ENCODE measurements at places on chromosomes 5 and 9. TPM values are rescaled to one million over a fixed set of nuclear protein-coding genes. Genes with fewer than 3 reads are reported as not detected.

Gene AQP7
- total RNA-seq: 0.45 TPM

GRCh38 chr5:179307931-179308471 lies 37.3 kb downstream of the ADAMTS2 start:
- ATAC-seq: no peak

DNA sequence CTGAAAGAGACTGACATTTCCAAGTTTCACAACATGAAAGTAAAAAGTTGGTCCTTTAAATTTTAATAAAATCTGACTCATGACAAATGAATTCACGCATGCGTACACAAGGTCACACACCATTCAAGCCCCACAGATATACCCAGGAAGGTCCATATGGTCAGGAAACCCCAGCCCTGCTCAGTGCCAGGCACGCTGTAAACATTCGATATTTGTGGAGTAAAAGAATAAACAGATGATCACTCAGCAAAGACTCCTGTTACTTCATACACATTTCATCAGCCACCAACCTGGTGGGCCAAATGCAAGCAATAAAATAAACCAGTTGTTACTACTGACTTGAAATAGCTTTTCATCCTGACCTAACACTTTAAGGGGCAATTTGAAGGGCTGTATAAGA lies 158.0 kb upstream of the RETREG1 start:
- no peak for ATAC-seq

Gene SPATA31A6
- total RNA-seq: not detected

Gene STKLD1
- total RNA-seq: 0.77 TPM

DNA sequence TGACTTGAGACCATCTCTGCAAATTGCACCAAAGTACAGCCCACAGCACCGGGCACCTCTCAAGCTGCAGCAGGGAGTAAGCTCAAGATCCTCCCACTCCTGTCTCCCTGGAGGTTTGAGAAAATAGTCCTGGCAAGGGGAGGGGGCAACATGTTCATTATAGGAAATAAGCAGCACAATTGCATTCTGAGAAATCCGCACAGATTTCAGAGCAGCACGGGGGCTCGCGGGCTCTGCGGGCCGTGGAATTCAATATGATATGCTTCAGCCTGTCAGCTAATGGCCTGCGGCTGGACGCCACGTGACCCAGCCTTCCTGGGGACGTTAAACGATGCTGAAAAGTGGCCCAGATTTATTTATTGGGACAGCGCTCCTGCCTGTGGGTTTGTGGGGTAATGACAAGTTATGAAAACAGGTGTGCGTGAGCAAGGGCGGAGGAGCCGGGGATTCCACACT lies 156.4 kb downstream of the DAB2IP start:
- no peak for ATAC-seq

DNA sequence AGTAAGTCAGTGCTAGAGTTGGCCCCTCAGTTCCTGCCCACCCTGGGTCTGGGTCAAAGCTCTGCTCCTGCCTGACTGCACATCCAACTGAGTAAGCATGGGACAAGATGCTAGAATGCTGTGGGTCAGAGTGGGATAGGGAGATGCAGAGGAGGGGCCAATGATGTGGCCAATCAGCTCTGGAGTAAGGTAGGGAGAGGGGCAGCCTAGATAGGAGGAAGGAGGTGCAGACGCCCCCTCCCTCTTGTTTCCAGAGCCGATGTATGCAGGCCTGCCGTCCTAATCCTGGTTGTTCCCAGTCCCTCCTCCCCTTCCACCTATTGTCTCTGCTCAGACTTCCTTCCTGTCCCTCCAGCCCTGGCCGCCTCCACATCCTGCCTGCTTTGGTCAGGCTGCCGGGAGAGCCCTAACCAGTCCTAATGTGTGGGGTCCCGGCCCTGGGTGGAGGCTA lies 1.3 kb downstream of the ARAP3 start:
- ATAC-seq: no peak

DNA sequence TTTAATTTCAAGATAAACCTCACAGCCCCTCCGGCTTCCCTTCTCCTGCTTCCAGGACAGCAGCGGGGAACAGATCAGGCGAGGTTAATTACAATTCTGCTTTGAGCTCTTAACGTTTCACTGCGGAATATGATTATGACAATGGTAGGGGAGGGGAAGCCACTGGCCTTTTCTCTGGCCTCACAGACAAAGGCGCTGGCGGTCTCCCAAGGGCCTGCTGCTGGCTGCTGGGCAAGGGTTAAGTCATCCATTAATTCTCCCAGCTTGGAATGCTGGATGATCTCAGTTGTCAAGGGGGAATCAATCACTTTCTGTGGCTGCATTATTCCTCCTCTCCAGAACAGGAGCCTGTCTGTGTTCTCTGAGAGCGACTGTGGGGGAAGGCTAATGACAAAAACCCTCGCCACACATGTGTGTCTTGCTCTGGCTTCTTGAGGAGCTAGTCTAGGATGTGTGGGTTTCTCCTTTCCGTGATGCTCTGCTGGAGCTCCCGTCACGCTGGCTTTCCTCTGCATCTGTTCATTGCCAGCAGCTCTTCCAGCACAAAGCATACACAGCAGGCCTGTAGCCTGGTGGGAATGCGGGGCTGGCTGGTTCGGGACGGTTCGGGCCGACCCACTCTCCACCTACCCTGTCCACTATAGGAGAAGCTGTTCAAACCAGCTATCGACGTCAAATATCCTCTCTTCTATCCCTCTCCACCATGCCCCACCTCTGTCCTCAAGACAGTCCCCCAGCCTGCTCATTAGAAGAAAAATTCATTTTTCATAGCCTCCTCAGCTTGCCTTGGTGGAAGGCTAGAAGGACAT lies 82.8 kb downstream of the DCP2 start:
- ATAC-seq: no peak

GRCh38 chr9:3750321-3750720 lies 224.5 kb upstream of the RFX3 start:
- no peak for ATAC-seq

Gene PCDHAC2
- not detected for total RNA-seq

- ATAC-seq: no peak
These were observed 114.9 kb downstream of the PDZD2 start for GRCh38 chr5:31753700-31754357.

Gene SLC6A7
- not detected for total RNA-seq

DNA sequence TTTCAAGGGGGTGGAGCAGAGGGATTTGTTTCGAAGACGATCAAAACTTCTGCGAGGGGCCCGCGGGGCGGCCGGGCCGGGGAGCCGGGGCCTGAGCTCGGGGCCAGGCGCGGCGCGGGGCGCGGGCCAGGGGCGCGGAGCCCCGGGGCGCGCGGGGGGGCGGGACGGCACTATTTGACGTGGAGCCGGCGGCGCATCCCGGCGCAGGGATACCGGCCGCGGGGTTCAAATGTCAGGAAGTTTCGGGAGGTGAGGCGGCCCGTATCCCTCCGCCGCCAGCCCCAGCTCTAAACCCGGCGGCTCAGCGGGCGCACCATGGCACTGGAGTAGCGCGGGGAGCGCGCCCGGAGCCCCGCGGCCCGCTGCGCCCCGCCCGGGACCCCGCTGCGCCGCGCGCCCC lies at the start of gene LMX1B:
LMX1B (plus strand) TSS at position 278 of the 400 bp plus-strand sequence. CDS start 522 bp downstream, outside the sequence.
- ATAC-seq: no peak

GRCh38 chr9:69465473-69465872 lies 140.5 kb downstream of the ENTREP1 start:
- ATAC-seq: no peak

DNA sequence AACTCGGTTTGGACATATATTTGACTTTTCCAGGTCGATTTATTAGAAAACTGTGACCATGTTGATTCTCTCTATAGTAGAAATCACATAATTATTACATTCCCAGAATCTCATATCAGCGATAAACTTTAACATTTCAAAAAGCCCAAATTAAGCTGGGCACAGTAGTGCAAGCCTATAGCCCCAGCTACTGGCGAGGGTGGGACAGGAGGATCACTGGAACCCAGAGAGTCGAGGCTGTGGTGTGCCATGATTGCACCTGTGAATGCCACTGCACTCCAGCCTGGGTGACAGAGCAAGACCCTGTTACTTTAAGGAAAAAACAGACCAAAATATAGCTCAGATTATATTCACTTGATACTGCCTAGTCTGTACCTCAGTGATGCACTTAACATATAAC lies 128.9 kb downstream of the CPLANE1 start:
- no peak for ATAC-seq

Gene MAMDC4
- total RNA-seq: 18.6 TPM

GRCh38 chr5:143471041-143471509 lies 67.6 kb upstream of the NR3C1 start:
- no peak for ATAC-seq

- no peak for ATAC-seq
These were observed 6.3 kb downstream of the ANXA6 start for GRCh38 chr5:151151263-151151660.

GRCh38 chr5:16489322-16489791 lies 23.8 kb upstream of the ZNF622 start:
- no peak for ATAC-seq

Gene OBP2B
- not detected for total RNA-seq

DNA sequence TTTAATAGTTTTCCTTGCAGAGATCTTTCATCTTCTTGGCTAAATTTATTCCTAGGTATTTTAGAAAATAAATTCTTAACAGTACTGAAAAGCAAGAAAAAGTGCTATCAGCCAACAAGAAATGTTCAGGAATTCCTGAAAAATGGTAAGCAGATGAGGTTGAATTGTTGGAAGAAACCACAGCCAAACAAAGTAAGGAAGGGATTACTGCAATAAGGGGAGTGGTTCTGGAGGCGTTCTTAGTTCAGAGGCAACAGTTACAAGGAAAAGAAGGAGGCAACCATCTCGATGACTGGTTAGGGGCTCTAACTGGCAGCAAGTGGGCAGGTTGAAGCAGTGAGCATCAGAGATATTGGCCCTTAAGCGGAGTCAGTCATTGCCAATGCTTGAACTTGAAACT lies 12.8 kb upstream of the OR13J1 start:
- no peak for ATAC-seq

Gene FREM1
- total RNA-seq: 0.45 TPM

DNA sequence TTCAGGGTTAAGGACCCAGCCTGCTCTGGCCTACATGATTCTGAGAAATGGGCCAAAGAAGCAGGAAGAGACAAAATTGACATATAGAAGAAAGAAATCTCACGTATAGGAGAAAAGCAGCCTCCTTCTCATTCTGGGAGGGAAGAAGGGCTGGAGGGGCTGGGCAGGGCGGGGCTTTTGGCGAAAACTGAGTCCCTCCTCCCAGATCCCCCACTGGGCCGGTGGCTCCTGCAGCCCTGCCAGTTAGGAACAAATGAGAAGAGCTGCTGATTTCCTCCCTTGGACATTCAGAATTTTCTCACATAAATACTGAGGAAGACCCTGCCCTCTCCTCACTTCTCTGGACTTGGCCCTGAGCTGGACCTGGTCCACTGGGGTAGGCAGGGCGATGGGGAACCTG lies at the start of gene WNT8A:
WNT8A (plus strand) TSS at position 332 of the 400 bp plus-strand sequence. CDS start 95 bp downstream, outside the sequence.
- no peak for ATAC-seq

GRCh38 chr5:981456-981855 lies 27.1 kb upstream of the NKD2 start:
- ATAC-seq: no peak

All from activated T-helper 17 cell treated with anti-CD3 and anti-CD28 coated beads, Interleukin-2, amount 50 U/mL, for 72 hours (primary cell).